ENCODE measurements at places on chromosomes 3 and 15.

GRCh38 chr15:78638658-78639314, 2.2 kb downstream of the CHRNB4 start:
- peak; percentile 53 for ATAC-seq

DNA sequence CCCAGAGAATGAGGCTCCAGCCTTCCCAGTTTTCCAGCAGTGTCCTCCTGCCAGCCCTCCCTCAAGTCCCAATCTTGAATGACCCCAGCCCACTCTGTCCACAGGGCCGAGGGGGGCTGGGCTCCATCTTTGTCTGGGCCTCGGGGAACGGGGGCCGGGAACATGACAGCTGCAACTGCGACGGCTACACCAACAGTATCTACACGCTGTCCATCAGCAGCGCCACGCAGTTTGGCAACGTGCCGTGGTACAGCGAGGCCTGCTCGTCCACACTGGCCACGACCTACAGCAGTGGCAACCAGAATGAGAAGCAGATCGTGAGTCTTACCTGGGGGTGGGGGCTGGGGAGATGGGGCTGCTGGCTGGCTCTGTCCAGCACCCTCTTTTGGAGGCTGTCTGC, 5.6 kb upstream of the FES start:
- no peak for ATAC-seq

DNA sequence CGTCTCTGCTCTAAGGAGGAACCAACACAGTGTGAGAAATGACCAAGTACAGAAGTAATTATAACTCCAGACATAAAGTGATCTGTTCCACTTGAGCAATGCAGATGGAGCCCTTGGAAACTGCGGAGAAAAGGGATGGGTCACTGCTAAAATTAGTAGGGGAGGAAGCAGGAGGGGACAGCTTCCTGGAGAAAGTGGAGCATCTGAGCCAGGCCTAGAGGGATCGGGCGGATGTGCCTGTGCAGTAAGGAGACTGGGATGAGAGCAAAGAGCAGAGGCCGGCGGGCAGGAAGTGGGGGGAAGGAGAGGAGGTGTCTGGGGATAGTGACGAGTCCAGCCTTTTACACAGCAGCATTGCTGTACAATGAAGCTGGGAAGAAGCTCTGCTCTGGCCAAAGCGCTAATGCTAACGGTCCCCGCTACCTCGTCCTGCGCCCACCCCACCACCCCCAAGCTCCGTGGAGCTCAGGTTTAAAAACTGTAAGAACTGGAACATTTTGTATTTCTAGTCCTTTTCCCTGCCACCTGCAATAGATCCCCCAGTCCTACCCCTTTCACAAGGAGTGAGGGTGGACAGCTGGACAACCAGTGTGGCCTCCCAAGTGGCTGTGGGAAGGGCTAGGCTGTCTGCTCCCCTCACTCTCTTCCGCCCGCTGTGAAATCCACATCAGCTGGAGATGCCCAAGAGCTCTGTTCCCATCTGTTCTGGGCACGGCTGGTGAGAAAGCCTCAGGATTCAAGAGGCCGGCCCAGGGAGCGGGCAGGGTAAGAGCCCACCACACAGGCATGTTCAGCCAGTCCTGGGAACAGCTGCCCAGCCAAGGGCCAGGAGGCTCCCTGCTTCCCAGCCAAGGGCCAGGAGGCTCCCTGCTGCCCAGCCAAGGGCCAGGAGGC, 53.0 kb upstream of the HES1 start:
- ATAC-seq, result no peak

DNA sequence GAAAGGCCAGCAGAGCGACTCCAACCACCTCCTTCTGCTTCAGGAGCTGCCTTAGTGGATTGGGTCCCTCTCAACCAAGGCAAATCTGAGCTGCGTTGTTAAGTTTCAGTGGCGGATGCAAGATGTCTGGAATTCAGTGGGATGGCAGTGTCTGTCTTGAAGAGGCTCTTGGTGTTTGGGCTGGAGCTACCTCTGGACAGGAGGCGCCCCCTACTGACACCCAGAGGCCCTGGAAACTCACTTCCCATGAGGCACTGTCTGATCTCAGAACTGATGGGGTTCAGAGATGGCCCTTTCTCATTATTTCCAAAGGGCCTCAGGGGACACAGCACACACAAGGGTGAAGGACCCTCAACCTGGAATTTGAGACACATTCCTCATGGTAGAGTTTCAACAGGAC, 6.0 kb upstream of the SLC28A1 start:
- peak; percentile 73 for ATAC-seq

DNA sequence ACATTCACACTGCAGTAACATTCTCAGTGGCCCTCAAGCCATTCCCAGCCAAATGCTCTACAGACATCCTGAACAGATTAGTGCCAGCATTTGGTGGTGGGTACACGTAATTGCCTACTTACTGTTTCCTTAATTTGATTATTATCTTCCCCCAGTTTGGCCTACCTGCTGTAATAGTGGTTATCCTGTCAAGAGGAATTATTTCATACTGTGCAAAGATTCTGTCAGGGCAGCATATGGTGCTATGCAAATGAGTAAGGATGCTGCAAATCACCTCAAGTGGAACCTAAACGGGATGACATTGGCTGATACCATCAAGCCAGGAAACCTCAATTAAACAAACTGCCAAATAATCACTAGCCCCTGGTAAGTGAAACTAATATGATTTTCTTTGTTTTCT, 88.7 kb downstream of the SEMA6D start:
- ATAC-seq, result no peak

DNA sequence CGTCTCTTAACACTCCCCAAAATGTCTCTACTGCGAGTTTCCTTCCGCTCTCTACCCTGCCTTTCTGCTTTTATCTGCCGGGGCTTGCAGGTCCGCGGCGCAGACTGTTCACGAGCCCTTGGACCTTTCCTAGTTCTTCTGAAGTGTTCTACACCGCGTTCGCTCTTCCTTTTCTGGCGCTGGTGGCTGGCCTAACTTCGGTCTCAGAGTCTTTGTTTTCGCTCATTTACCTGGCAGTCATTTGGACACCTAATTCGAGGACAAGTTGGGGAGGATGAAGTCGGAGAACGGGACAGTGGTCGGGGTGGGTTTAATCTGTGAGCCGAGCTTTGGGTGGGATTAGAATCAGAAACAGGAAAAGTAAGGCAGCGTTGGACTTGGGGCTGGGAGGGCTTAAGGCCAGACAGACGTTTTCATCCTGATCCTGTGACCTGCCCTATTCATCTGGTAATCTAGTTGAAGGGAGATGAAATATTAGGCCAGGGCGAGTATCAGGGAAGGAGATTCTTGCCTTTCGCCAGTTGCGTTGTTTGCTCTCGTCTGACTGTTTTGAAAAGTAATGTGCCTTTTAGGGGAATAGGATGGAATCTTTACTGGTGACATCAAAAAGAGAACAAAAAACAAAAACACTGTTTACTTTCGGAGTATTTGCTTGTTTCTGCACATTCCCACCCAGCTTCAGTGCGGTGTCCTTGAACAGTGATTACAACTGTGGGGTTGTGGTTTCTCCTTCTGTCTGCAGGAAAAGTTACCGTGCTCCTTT, 1.8 kb downstream of the DIPK2A start:
- ATAC-seq, result peak; percentile 15

DNA sequence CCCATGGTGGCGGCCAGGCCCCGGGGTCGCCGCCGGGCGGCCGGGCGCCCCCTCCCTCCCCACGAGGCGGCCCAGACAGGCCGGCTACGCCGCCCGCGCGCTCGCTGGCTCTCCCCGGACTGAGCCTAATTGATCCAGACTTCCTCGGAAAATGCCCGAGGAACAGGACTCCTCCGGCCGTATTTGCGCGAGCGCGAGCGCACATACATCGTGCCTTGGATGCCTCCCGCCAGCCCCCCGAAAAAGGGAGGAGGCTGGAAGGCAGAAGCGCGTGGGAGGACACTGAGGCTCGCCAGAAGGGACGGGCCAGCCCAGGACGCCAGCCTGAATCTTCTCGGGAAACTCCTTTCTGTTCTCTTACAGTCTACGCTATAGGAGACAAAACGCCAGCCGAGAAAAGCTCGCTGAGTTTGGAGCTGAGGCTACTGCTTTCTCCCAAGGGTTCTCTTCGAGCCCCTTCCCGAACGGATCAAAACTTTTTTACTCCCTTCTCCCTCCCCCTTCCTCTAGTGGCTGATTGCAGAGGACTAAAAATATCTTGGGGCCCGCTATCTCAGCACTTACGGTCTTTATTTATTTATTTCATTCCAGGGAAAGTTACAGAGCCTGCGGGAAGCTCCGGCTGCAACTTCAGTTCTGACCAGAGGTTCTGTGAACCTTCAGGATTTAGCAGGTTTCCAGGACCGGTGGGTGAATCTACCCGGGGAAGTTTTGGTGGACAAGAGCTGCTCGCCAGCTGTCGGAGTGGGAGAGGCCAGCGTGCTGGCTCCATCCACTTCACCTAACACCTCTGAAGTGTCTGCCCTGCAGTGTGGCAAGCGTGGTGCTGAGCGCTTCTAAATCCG, at the start of gene PDZRN3:
TSS of gene PDZRN3 (minus strand) at position 121 of the 845 bp plus-strand sequence.
- ATAC-seq, result no peak

GRCh38 chr3:181230258-181230657, 240.7 kb upstream of the DNAJC19 start:
- ATAC-seq, result no peak

- ATAC-seq, result no peak
Measured at GRCh38 chr3:169659096-169659819, 4.3 kb downstream of the MECOM start.

- ATAC-seq, result no peak
Measured at GRCh38 chr15:69812861-69813261, 284.9 kb downstream of the TLE3 start.

- ATAC-seq, result no peak
Measured at GRCh38 chr3:102512734-102513504, 78.1 kb downstream of the ZPLD1 start.

GRCh38 chr3:170534227-170534626, 51.6 kb downstream of the SLC7A14 start:
- no peak for ATAC-seq

GRCh38 chr3:143331350-143331749, 211.8 kb downstream of the CHST2 start:
- ATAC-seq, result no peak

DNA sequence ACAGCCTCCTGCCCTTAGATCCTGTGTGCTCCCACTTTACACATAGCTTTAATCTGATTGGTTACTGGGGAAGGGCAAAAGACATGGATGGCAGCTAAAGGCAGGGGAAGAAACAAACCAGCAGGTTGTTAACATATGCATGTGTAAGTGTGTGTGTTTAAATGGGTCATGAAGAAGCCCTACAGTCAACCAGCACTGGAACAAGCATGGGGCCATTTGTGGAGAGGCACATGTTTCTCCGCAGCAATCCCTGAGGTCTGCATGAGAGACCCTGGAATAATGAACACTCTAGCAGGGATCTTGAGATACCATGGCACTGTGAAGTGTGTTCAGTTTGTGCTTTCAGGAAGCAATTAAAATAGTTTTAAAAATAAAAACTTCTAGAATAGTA, 6.0 kb downstream of the KLF13 start:
- ATAC-seq, result no peak

DNA sequence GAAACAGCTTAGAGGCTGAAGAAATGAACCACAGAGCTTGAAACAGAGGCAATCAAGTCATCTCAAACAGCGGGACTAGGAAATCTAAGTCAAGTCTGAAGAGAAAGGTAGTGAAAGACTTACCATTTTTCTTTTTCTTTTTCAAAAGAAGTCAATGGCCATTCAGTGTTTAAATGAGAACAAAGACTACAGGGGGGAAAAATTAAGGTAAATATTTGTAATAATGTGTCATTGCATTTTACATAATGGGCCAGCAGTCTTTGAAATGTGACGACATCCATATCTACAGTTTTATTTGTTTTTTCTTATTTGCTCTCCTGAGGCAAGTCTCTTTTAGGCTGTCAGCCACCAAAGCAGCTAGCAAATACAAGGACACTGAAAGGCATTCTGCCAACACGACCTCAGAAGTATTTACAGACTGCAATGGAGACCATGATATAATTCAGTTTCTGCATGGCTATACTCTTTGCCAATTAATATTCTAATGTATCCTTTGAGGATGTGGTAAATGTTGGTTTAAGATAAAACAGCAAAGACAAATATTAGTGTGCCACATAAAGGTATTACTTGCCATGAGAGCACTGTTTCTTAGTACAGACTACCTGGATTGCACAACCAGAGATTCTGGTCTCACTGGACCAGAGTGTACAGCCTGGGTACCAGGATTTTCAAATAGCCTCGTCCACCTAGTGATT, 307.0 kb upstream of the THBS1 start:
- no peak for ATAC-seq

DNA sequence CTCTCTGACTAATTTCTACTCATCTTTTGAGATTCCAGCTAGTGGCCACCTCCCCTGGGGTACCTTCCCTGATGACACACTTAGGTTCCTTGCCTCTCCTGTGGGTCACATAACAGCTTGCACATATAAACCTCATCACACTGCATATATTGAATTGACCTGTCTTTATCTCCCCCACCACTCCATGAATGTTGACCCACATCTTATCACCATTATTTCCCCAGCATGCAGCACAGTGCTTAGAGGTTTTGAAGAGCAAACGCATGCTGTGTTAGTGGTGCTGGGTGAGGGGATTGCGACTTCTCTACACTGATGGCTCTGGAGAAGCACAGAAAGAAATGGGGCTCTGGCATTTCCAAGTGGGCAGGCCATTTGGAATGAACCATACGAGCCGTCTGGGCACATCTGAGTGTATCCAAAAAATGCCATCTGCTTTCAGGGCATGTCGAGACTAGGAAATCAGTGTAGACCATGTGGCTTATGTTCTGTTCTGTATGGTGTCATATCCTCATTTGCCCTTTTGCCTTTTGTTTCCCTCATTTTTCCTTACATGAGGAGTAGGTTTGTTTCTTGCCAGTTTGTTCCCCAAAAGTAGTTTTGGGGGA, 333.2 kb upstream of the TRIM42 start:
- no peak for ATAC-seq

GRCh38 chr15:29749365-29750086, 72.7 kb downstream of the TJP1 start:
- ATAC-seq, result no peak

DNA sequence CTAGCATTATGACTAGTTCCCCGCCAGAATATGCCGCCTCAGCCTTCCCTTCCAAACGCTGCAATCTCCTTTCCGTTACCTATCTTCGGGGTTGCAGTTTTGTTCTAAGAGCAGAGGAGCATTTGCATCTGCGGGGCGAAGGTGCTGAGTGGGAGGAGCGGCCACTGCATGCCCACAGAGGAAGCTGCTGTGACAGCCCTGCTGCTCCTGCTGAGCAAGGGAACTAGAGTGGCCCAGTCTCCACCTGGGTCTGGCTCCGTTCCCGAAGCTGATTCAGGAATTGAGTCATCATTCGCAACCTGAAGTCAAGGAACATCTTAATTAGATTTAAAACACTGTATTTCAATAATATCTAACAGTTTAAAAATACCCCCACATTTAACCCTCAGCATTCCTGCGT, 98.2 kb upstream of the TJP1 start:
- no peak for ATAC-seq

GRCh38 chr3:3648988-3649679, 150.1 kb upstream of the LRRN1 start:
- ATAC-seq, result no peak

GRCh38 chr3:12409684-12410596, 74.3 kb upstream of the TSEN2 start:
- no peak for ATAC-seq

DNA sequence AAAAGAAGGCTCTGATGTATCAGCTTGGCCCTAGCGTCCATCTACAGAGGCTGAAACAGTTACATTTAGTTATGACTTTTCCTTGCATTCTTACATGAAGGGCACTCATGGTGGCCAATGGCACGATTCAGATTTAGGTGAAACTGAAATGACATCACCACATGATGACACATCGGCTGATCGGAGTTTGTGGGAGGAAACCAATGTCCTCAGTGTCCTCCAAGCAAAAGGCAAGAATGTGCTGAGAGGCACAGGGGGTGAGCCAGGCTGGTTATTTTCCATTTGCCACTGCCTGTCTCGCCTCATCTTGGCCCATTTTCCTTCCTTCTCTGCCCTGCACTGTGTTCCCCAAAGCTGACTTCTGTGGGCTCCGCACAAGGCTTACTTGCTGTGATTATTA, 34.4 kb downstream of the TARS3 start:
- no peak for ATAC-seq

- no peak for ATAC-seq
Measured at GRCh38 chr3:100702082-100702979, 7.0 kb upstream of the TFG start.
